ENCODE measurements at places on chromosomes 7 and 10.

DNA sequence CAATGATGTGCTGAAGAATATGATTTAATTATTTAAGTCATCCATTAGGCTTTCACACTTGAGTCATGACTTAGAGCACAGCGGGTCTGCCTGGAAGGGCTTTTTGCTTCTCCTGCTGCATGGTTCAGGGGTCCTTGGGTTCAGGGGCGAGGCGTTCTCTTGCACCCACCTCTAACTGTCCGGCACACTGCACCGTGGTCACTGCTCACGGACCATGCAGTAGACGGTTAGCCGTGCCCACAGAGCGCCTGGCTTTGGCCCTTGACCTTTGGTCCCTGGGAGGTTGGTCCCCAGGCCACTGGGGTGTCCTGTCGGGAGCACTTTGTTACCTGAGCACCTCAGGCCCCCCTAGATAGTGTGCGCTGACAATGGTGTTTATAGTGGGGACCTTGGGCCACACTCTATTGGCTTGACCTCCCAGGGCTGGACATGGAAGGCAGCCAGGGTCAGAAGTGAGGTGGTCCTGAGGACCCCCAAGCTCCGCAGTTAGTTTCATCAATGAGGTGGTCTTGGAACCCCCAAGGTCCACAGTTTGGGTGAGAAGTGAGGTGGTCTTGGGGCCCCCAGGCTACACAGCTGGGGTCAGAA lies 110.6 kb downstream of the ACTR3B start:
- DNase-seq: no peak

GRCh38 chr7:154541606-154542005 lies 461.3 kb downstream of the PAXIP1 start:
- no peak for DNase-seq

DNA sequence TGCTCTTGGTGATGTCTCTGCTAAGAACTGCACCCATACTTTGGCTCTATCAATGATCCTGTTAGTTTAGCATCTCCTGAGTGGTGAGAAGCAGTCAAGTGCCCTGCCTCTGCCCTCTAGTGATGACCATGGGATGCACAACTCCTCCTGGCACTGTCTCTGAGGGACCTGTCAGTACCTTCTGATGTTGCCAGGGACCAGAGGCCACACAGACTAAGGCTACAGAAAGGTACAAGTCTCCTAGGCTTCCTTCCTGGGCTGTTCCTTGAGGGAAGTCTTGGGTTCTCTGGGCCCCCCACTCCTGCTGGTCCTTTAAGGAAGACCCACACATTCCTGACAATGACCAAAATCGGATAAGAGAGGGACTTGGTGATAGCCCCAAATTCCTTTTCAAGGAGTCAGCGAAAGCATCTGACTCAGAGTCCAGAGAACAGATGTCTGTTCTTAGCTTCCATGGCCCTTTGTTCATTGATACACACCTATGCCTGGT lies 15.3 kb downstream of the NKX2-3 start:
- DNase-seq: no peak

DNA sequence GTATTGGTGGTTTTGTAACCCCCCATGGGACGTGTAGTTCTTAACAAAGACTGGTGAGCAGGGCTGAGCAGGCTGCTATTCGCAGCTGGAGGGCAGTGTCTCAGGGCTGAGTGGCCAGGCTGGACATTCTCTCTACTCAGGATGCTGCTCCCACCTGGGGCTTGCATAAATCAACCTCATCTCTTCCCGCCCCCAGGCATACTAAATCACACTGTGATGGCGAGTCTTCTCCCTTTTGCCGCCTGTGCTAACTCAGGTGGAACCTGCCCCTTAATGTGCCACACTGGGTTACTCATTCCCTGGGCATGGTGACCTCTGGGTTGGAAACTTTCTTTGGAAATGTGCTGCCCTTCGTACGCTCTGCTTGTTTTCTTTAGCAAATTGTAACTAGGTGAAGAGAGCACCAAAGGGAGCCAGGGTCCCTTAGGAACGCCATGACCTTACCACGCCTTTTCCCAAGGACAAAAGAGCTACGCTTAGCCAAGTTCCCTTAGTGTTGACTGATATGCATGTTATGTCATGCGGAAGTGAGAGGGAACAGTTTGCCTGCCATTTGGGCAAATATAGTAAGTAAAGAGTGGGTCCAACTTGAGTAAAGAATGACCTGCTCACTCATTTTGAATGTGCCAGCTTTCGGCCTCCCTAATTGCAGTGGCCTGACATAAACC lies 40.4 kb upstream of the COBL start:
- no peak for DNase-seq

GRCh38 chr7:107816011-107816566 lies 13.1 kb upstream of the SLC26A3 start:
- no peak for DNase-seq

DNA sequence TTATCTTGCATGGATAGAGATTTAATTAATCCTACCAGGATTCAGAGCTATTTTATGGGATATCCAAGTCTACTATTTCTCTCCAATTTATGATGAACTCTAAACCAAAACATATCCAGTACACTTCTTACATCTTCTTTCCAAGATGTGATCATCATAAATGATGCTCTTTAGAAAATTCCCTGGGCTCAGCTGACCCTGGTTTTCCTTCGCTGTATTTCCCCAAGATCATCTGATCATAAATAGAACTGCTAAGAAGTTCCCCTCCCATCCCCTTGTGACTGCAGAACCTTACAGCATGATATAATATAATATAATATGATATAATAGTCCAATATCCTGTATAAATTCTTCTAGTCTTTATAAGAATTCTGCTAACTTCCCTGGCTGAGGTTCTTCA lies 114.6 kb upstream of the LYZL2 start:
- no peak for DNase-seq

DNA sequence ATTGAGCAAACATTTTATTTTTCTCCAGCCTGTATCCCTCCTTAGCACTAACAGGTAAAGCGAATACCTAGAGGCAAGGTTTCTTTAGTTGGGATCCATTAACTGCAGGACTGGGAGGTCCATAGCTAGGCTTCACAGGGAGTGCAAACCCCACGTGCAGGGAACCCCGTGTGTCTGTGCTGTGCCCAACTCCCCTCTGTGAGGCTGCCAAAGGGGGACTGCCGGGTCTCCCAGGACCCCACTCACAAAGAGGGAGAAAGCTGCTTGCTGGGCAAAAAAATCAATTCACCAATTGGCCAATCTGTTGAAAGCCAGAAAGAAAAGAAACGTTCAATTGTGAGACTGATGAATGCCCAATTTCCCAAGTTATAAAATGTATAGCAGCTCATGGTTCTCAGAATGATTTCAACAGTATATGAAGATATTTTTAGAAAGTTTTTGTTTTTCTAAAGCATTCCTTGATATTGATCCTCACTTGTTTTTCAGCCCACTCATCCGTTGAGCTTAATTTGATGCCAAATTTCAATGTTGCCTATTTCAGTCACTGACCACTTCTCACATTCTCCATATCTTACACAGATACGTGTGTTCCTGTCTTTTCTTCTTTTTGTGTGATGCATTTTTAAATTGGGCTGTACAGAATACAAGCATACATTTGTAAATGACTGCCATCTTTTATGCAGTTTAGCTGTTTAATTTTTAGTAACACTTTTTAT lies 202.7 kb upstream of the PRSS58 start:
- no peak for DNase-seq

- DNase-seq: no peak
Measured at GRCh38 chr7:95921543-95921942, 149.2 kb downstream of the DYNC1I1 start.

Data from head of caudate nucleus (tissue), 42 donors.